Activated CD8-positive, alpha-beta memory T cell treated with anti-CD3 and anti-CD28 coated beads for 48 hours (primary cell): ENCODE measurements at places on chromosomes 16 and 17.

DNA sequence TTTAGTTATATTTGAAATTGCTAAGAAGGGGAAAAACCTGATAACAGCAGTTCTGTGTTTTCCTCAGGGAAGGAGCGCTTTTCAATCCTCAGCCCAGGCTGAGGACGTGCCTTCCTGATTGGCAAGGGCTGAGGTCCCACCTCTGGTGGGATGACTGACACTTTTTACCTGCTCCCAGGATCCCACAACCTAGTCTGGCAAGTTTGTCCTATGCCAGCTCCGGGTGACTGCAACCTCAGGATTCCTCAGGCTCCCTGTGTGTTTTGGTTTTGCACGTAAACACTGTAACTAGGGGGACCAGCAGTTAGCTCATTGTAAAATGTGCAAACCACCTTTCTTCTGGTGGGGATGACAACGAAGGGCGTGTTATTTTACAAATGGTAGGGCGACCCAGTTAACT is 7.5 kb downstream of the MARCHF10 start:
- no peak for DNase-seq

GRCh38 chr17:2283302-2283701 is 20.3 kb downstream of the SMG6 start:
- DNase-seq = no peak

DNA sequence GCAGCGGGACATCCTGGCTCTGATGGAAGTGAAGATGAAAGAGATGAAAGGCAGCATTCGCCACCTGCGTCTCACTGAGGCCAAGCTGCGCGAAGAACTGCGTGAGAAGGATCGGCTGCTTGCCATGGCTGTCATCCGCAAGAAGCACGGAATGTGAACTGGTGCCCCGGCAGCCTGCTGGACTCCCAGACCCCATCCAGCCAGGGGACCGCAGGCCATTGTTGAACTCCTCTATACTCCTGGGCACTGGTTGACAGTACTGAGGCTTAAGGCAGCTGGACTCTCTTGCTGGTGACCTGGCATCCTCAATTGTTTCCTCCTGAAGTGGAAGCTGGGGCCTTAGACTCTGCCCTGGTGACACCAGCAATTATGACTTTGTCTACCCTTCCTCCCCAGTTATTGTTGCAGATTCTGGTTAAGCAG is 1.2 kb downstream of the THAP11 start:
- no peak for DNase-seq

- no peak for DNase-seq
These were observed 981 bp upstream of the UNC13D start for GRCh38 chr17:75845058-75845711.

- DNase-seq = no peak
These were observed 389.1 kb upstream of the DYNLRB2 start for GRCh38 chr16:80151722-80152111.

GRCh38 chr16:72502594-72503005 is 330.6 kb upstream of the PMFBP1 start:
- no peak for DNase-seq

DNA sequence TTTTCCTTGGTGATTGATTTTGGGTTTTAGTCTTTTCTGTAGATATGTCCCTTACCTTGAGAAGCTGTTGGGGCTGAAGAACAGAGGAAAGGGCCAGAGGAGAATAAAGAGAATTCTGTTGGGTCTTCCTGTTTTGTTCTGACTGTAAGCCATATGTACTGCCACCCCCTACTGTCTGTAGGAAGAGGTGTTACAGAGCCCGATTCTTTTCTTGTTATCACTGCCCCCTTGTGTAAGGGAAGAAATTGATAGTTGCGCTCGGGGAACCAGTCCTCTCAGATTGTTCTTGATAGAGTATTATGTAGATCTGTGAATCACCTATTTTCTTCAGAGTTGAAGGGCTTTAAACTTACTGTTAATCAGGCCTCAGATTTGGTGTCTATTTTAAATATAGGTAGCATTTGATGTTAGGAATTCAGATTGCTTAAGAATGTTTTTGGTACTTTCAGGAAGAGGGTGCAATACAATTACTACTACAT is 2.4 kb downstream of the TANC2 start:
- no peak for DNase-seq

DNA sequence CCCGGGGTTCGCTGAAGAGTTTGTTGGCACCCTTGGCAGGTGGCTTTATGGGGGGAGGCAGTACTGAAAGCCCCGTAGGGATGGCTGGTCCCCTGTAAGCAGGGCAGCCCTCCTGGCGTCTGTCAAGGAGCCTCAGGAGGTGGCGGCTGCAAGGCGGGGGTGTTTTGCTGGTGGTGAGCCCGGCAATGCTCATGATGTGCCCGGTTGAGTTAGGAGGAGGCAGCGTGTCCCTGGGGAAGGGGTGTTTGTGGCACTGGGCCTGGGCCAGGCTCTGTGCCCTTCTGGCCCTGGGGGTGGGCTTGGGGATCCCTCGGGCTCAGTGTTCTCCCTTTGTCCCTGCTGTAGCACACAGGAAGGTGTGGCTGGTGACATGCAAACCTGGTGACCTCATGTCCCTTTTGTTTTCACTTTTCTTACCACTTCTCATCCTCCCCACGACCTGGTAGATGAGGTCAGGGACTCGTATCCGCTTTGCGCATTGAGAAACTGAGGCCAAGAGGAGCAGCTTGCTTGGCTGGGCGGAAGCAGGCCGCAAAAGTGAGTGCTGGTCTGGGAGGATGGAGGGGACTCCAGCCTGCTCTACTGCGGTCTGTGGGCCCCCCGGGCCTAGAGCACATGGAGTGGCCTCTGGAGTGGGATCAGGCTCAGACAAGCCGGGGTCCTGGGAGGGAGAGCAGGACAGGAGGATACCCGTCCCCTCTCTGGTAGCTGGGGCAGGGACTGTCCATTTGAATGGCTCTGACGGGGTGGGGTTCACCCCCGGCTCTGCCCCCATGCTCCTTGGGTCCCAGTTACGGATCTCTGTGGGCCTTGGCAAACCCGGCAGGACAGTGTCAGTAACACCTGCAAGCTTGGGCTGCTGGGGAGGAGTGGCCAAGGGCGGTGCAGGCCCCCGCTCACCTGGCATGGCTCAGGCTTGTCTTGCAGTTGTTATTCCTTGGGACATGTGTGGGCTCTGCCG is 2.2 kb downstream of the SNN start:
- DNase-seq = no peak

DNA sequence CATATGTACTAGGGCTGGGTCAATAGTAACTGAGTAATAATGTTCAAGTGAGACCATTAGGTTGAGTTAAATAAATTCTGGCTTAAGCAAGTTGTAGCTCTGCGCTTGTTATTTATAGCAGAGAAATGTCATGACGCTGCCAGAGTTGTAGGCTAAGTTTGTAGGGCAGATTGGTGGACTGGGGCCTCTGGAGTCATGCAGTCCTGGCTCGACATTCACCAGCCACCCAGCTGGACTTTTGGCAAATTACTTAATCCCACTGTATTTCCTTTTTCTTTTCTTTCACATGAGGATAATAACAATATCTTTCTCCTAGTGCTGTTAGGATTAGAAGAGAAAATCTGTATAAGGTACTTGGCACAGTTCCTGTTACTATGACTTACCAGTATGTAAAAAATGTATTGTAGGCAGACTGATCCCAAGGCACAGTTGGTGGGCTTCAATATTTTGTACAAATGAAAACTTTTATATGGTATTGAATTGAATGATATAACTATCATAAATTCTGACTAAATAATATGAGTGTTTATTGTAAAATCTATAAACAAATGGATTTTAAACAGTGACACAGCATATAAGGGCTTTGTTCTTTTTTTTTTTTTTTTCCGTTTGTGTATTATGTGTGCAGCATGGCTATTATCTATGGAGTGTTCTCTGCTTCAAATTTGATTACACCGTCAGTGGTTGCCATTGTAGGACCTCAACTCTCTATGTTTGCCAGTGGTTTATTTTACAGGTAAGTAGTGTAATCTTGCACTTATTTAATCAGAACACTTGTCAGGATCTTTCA is 2.6 kb downstream of the MFSD11 start:
- no peak for DNase-seq

GRCh38 chr17:12421646-12422306 is 243.9 kb upstream of the MYOCD start:
- DNase-seq = no peak

DNA sequence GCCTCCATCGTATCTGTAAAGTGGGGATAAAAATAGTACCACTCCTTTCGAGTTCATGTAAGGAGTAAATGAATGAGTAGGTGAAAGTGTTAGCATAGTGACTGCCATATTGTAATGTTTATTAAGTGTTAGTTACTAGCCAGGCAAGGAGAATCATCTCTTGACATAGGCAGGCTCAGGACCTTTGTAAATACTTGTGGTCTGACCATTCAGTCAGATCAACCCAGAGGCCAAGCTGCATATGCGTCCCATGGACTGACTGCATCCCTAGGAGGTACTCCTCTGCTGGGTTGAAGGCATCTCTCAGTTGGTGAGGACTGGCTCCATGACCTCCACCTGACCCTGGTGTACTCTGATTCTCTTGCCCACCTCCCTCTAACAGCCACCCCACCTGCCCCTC is 40.5 kb upstream of the CDRT4 start:
- no peak for DNase-seq

DNA sequence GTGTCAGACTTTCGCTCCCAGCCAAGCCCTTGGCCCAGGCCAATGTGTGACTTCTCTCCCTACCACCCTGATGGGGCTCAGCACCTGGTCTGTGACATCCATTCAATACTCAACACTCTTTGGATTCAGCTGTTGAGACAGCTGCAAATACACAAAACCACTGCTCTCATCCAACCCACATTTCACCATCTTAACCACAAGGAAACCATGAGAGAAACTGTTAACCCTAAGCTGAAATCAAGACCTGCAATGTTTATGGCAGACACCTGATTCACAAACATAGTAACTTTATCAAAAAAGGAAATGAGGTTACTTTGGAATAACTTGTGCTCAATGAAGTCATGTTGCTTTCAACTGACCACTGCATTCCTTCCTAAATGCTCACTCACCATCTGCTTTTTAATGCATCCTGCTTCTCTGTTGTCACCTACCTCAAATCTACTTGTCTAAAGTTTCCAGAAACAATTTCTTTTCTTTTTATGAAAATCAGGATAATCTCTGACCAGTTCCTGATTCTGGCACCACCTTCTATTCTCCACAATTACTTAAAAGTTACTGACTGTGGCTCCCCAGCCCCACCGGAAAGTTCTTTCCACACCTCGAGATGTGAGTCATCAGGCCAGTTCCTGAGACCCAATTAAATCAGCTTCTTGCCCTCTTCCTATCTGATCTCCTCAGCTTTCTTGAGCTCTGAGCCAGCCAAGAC is 88.2 kb downstream of the NOG start:
- DNase-seq = no peak

- no peak for DNase-seq
These were observed 22.2 kb upstream of the ALKBH5 start for GRCh38 chr17:18161207-18162145.

DNA sequence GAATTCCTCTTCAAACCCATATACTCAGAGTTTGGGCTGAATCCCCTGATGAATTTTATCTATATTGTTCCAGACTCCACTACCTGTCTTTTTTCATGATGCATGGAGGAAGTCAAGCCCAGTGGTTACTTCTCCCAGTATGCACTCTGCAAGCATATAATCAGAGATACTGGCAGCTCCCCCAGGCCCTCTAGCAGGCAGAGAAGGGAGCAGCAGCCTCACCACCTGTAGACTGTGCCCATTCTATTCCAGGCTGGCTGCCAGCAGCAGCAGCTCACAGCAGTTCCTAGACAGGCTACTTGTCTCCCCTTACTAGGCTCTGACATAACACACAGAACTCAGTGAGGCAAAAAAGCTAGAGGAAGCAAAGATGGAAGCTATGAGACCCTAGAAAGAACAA is 3.4 kb downstream of the MKS1 start:
- no peak for DNase-seq

GRCh38 chr17:44556832-44557606 is at the start of gene FZD2:
Gene FZD2, plus strand, starts transcription at chr17:44557484. Its CDS starts 205 bp downstream, at chr17:44557689.
- DNase-seq = peak; percentile 14

GRCh38 chr17:76255801-76256429 is 9.2 kb upstream of the UBALD2 start:
- no peak for DNase-seq

- DNase-seq = no peak
These were observed 23.7 kb downstream of the TMEM235 start for GRCh38 chr17:78255029-78255656.

DNA sequence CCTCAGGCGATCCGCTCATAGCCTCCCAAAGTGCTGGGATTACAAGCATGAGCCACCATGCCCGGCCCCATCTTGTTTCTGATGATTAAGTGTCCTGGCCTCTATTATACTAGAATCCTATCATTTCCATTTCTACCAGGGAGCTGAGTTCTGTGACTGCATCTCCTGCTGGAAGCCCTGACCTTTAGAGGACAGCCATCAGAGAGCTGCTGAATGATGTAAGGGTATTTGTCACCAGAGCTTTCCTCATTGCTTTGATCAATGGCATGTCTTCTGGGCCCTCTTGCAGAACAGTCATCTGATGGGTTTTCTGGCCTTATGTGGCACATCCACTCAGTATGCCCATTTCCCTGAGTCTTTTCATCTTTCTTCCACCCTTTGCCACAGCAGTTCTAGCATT is 39.9 kb downstream of the PSMD12 start:
- DNase-seq = no peak

DNA sequence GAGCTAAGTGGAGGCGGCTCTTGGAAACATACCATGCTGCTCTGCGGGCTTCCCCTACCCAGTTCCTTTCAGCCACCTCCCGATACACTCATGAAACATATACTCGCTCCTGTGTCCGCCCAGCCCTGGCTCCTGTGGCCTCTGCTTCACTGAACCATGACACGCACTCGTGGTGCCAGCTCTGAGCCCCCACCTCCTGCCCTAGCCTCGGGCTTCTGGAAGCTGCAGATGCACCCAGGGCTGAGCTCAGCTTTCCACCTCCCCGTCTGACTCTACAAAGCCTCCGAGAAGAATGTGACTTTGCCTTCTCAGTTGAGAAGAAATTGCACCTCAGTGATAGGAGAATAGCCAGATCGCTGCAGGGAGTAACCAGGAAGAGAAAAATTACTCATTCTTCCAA is 11.0 kb downstream of the CALB2 start:
- no peak for DNase-seq

DNA sequence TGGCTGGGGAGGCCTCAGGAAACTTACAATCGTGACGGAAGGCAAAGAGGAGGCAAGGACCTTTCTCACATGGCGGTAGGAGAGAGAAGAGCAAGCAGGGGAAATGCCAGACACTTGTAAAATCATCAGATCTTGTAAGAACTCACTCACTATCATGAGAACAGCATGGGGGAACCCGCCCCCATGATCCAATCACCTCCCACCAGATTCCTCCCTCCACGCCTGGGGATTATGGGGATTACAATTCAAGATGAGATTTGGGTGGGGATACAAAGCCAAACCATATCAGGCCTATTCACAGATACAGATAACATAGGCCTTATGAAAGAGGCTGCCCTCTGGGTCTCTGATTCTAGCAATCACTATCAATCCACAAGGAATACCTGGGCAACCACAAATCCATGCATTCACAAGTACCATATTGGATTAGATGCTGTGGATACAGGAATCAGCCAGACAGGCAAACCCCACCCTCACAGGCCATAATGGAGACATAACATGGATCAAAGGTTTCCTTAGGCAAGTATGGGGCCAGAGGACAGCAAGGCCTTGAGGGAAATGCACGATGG is 284.9 kb downstream of the SOX9 start:
- no peak for DNase-seq

GRCh38 chr17:50289991-50290702 is 15.9 kb downstream of the TMEM92 start:
- DNase-seq = no peak

- no peak for DNase-seq
These were observed 159 bp downstream of the USP36 start for GRCh38 chr17:78840530-78840779.

GRCh38 chr16:5065813-5066212 is at the start of gene C16orf89:
Gene C16orf89, minus strand, starts transcription at chr16:5065956. Its CDS starts 48 bp downstream, at chr16:5065908.
- DNase-seq = no peak

GRCh38 chr16:21654466-21654865 is 2.1 kb upstream of the IGSF6 start:
- no peak for DNase-seq

GRCh38 chr17:78541488-78542206 is 35.5 kb downstream of the DNAH17 start:
- no peak for DNase-seq
